ENCODE measurements at places on chromosomes 11 and 22. TPM values are rescaled to one million over a fixed set of nuclear protein-coding genes. Genes with fewer than 3 reads are reported as not detected.

BSX gene
- polyA plus RNA-seq: not detected

DNAJB13 gene
- polyA plus RNA-seq: 0.32 TPM

- DNase-seq: peak; percentile 24
Observed at GRCh38 chr11:63543711-63544110, 7.1 kb downstream of the PLAAT4 start.

GRCh38 chr22:39453765-39454378, 2.9 kb upstream of the MGAT3 start:
- no peak for DNase-seq

DNA sequence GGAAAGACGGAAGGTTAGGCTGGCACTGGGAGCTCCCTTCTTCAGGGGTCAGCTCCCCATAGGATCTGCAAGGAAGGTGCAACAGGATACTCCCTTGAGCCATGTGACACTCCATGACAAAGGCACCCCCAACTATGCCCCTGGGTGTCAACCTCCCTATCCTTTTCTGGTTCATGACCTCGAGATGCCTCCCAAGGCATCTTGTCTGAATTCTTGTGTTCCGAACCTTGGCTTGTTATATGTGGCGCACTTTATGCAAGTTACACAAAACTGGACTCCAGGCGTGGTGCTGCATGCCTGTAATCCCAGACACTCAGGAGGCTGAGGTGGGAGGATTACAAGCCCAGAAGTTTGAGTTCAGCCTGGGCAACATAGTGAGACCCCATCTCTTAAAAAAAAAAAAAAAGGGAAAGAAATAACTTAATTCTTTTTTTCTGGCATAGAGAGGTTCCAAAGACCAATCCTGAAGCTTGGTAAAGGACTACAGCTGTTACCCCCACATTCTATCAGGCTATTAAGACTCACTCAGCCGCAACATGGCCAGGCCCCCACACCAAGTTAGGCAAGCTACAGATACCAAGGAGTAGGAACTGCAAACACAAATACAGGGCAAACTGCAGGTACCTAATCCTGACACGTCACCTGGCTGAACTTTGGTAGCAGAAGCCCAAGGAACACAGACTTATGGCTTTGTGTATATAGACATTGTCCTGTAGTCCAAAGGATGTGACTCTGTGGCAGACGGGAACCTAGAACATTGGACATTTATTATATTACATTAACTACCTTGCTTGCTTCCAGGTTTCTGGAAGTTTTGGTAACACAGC, 1.4 kb downstream of the C11orf24 start:
- no peak for DNase-seq

GRCh38 chr11:121298774-121299173, 6.2 kb downstream of the SC5D start:
- no peak for DNase-seq

GRCh38 chr11:35239471-35240075, 100.6 kb downstream of the CD44 start:
- DNase-seq: no peak

RAD9A gene
- 6.7 TPM for polyA plus RNA-seq

DNA sequence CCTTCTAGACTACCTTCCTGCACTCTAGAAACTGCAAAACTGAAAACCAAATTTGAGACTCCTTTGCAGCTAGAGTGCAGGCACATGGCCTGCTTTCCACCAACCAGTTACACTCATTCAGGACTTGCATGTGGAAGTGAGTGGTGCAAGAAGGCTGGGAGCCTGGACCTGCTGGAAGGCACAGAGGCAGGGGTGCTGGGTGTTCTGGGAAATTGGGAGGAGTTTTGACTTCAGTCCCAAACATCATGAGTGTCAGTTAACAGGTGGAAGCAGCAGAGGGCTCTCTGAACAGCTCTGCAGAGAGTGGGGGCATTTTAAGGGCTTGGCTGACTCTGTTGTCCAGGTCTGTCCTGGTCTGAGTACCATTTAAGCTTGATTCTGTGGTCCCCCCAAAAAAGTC, 49.3 kb upstream of the SYT13 start:
- DNase-seq: no peak

GRCh38 chr11:22666688-22667439, 453 bp downstream of the GAS2 start:
- DNase-seq: no peak

DNA sequence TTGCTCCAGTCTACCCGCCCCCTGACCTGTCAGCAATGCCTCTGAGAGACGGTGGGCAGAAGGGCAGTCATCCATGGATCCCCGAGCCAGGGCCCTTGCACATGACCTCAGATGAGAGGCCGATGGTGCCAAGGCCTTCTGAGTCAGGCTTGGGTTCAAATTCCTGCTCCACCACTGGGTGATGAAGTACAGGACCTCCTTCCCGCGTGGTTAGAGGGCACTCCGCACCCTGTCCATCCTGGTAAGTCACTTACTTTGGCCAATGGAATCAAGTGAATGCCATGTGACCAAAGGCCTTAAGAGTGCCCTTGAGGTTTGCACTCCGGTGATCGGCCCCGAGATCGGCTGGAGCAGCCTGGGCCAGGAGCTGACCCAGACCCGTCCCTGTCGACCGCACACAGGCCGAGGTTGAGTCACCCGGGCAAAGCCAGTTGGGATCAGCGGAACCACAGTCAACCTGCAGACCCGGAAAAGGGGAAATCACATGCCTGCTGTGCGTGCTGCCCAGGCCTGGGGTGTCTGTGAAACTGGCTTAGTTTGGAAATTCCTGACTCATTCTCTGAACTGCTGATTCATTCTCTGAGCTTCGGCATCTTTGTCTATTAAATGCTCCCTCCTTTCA, 48.9 kb downstream of the RTL6 start:
- DNase-seq: no peak

DNA sequence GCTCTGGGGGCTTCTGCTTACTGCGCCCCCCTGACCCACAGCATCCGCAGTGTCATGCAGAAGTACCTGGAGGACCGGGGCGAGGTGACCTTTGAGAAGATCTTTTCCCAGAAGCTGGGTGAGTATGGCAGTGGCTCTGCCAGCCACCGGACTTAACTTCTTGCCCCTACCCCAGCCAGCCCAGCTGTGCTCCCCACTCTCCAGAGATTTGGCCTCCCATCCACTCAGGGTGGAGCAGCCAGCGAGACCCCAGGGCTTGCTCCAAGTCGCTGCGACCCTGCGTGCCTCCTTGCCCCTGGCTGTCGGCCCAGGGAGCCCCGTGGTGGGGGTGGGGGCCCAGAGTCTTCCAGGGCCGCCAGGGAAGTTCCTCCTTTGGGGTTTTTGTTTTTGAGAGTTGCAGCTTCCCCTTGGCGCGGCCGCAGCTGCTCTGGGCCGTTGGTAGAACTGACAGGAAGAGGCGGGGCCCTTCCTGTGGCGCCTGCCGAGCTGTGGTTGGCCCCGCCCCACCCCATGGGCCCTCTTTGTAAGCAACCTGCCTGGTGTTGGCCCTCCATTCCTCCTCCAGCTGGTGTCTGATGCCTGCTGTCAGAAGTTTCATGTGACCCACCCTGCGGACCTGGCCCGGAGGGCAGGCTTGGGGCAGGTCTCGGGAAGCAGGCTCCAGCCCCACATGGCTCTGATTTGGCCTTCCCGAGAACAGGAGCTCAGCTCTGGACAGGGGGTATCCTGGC, 11.1 kb downstream of the GRK2 start:
- DNase-seq: peak; percentile 95

DNA sequence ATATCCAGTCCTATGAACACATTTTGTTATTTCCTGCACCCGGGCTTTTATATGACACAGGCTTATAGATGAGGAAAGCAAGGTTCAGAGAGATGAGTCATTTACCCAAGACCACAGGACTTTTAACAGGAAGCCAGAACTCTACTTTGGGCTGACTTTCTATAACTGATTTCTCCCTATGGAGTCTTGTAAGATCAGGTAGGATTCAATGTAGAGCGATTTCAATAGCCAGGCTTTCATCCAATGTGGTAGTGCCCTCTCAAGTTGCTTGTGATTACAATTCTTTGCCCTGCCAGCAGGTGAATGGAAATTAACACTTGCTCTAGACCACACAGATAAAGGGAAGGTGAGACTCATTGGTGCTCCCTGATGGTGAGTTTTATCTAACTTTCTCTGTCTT, 378.3 kb downstream of the INSC start:
- DNase-seq: no peak

GRCh38 chr11:76194872-76195668, 11.2 kb downstream of the WNT11 start:
- DNase-seq: no peak

CASTOR1 gene
- polyA plus RNA-seq: 16.2 TPM

VPREB1 gene
- polyA plus RNA-seq: 23.1 TPM

- DNase-seq: no peak
Observed at GRCh38 chr11:83574519-83574918, 288.4 kb upstream of the CCDC90B start.

GRCh38 chr11:116043857-116044256, 539.6 kb upstream of the CADM1 start:
- no peak for DNase-seq

GRCh38 chr11:75714211-75714610, 3.4 kb upstream of the MOGAT2 start:
- DNase-seq: no peak

PLA2G3 gene
- not detected for polyA plus RNA-seq

- peak; percentile 40 for DNase-seq
Observed at GRCh38 chr22:26534874-26535602, 22.8 kb upstream of the TFIP11 start.

DNA sequence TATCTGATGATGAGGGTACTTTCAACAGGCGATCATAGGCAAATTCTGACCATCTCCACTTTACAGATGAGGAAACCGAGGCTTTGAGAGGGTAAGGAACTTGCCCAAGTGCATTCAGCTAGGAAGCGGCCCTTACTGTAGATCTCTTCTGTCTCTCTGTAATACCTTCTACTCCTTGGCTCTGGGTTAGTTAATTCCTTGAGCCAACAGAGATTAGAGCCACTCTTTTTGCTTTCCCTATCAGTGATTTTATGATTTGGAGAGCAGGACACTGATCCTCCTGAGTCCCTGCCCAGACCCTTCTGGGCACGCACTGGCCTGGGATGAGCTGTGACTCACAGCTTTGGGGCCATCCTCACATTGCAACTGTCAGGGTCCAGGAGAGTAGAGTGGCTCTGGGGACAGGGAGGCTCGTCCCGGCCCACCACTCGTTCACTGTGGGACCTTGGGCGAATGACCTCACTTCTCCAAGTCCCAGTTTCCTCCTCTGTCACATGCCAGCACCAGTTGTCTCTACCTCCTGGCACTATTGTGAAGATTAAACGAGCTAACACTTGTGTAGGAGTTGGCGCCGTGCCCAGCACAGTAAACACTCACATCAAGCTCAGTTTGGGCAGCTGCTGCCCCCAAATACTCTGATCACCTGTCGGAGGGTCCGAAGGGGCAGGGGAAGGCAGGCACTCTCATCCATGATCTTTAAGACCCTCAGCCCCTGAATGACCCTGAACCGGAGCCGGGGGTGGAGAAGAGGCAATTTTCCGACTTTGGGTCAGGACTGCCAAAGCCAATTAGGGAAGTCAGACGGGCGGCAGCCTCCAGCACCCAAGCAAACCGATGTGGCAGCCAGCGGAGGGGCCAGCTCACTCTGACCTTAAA, 235.0 kb downstream of the MIAT start:
- DNase-seq: no peak

SPTBN2 gene
- 0.52 TPM for polyA plus RNA-seq

DNA sequence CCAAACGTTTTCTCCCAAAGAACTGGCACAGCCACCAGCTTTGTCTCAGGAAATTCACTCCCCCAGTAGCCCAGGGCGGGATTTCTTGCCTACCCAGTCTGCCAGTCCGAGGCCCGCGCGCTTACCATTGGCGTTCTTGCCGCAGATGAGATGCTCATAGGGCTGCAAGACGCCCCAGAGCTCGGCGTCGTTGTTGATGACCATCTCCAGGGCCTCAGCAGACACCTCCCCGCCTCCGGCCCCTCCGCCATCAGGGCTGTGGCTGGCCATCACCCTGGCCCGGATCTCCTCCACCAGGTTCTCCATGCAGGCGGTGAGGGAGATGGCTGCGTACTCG, 1.3 kb downstream of the ABTB2 start:
- DNase-seq: peak; percentile 2

DNA sequence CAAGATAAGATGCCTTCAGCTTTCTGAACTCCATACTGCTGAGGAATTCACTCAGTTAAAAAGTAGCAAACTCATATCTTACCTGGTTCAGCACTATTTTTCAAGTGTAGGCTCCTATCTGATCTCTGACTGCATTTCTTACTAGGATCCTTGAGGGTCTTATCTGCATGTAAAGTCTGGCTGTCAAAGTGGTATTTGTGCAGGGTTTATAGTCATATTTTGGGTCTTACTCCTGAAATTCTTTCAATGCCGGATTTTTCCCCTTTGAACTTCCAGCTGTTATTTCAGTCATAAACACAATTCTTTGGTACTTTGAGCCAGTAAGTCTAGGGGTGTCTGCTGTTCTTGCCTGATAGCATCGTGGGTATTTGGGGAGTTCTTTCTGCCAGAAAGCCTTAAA, 25.3 kb upstream of the NOX4 start:
- no peak for DNase-seq

DNA sequence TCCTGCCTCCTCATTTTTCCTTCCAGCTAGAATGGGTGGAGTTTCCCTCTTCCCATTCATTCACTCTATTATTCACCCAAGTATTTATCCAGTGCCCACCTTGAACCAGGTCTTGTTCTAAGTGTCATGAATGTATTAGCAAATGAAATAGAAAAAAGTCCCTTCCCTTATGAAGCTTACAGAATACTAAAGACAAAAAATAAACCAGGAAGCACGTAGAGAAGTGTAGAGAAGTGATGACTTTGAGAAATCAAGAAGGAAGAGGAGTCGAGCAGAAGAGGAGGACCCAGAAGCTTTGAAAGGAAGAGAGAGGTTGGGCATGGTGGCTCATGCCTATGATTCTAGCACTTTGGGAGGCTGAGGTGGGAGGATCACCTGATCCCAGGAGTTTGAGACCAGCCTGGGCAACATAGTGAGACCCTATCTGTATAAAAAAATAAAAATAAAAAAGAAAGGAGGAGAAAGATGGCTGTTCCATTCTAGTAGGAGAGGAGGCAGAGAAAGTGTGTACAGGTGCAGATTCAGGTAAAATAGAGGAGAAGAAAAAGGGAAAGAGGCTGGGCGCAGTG, 17.1 kb upstream of the SYVN1 start:
- DNase-seq: no peak

RASL10A gene
- not detected for polyA plus RNA-seq

SLC35E4 gene
- polyA plus RNA-seq: 0.18 TPM

PGM2L1 gene
- polyA plus RNA-seq: 3.6 TPM
